ENCODE measurements at places on chromosomes 7 and 10.

DNA sequence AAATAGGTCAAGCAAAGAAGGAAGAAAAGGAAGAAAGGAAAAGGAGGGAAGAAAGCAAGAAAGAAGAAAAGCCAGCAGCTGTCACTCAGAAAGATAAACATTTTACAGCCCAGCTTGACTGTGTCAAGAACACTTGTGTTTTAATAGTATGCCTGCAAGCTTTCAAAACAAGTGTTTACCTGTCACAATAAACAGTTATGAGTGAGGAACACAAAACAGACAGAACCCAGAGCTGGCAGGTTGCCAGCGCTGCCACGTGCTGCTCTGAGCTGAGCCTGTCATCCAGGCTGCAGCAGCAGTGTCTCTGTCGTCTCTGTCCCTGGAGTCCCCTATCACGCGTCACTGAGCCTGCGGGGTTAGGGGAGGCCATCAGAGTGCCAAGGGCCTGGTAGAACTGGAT is 827.6 kb upstream of the AUTS2 start:
- no peak for DNase-seq

DNA sequence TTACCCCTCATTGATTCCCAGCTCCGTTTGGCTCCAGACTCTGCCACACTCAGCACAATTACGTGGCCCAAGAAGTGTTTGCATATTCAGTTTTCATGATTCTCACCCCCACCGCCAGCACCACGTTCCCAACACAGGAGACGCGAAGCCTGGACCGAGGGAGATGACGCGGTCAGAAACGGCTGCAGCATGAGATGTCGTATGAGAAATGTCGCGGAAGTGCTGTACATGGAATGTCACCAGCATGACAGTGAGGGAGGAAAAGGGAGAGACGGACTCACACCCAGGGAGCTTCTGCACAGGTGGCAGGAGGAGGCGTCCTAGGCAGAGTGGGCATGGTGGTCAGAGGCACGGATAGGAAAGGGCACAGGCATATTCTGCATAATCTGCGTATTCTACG is 188.3 kb downstream of the WDR37 start:
- DNase-seq: no peak

DNA sequence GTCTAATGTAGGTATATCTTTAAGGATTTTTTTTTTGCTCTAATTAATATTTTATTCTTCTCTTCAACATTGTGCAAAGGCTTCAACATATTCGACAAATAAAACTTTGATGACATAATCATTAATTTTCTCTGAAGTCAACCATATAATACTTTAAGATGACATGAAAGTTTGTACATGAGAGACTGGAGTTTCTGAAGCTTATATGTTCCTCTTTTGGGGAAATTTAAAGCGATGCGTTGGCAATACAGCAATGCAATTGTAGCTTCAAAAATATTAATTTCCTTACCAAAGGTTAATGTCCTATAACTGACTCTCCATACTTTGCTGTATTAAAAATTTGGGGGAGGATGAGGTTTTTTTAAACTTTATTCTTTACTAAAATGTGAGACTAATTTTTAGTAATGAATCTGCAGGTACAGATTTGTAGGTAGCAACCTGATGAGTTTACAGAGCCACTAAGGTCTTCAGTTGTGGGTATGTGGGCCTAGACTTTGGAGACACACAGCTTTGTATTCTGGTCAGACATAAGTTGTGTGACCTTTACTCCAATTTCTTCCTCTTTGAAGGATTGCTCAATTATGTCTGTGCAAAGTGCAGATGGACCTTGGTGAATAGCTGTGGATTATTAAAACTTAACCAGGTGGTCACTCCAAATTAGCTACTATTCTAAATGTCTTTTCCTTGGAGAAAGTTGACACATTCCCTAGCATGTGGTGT is 18.0 kb upstream of the LIPA start:
- DNase-seq: no peak

DNA sequence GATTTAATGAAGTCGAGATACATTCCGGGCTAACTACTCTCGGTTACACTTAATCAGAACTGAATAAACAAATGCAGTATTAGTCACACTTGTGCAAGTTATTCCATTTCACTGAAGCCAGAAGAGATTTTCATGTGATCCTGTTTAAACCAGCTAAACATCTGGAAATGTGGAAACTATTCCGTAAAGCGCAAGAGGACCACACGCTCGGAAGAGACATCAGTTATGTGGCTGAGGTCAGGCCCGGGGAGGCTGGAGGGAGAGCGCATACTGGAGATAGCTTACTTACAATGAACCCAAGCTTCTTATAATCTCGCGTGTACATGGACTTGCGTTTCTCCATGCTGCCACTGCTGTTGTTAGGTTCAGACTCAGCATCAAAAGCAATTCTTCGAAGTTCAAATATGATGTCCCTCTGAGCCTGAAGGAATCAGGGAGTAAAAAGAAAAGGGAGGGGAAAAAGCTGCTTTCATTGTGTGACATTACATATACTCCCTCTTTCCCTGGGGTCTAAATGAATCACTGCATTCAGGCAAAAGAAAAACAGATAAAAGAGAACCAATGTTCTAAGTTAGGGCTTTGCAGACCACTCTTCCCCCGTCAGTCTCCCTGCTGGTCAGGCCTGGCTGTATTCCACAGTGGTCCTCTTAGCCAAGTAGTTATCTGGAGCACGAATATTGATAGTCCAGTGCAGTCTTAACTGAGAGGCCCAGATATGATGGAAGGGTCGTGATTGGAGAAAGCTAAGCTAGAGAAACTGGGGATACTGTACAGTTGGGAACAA is 237.4 kb downstream of the ELMO1 start:
- peak; percentile 15 for DNase-seq

DNA sequence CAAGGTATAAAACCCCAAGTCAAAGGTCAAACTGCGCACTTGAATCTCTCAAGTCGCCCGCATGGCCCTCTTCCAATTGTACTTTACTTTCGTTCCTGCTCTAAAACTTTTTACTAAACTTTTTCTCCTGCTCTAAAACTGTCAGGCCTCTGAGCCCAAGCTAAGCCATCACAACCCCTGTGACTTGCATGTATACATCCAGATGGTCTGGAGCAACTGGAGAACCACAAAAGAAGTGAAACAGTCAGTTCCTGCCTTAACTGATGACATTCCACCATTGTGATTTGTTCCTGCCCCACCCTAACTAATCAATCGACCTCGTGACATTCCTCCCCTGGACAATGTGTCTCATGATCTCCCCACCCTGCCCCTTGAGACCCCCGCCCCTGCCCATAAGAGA is 35.6 kb upstream of the PIK3CG start:
- DNase-seq: no peak

DNA sequence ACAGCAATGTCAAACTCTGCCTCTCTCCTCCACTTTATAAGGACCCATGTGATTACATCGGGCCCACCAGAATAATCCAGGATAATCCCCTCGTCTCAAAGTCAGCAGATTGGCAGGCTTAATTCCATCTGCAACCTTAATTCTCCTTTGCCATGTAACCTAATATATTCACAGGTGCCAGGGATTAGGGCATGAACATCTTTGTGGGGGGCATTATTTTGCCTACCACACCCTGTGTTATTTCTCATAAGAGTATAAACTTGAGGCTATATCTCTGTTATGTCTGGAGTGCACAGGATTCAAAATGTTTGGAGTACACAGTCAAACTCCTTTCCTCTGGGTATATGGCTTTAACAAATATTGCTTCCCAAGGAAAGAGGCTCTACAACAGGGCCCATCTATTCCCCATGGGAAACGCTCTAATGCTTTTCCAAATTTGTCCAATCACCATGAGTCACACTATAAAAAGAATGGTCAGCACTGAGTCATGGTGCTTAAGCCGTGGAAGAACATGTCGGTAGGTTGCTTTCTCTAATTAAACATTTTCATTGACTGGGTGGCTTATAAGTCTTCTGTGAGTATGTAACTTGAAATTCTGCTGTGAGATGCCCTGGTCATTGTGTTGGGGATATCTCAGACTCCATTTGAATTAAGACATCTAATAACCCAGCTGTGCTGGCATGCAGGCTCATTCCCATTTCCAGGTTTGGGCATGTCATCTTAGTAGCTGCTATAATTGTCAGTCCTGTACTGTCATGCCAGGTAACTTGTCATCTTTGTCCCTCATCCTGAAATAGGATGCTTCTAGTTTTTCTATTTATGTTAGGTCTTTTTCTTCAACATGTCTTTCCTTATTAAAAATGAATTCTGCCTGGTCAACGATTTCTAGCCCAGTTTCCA is 11.5 kb upstream of the AKR1B10 start:
- DNase-seq: peak; percentile 26
